Hindlimb muscle (tissue), 1 donor: ENCODE measurements at places on chromosomes 1 and 21. TPM values are rescaled to one million over a fixed set of nuclear protein-coding genes. Genes with fewer than 3 reads are reported as not detected.
A peak's percentile ranks its signal among the peaks of the same experiment; 100 is the strongest.

SYT14 gene
- polyA plus RNA-seq = 1.7 TPM

ELOVL1 gene
- polyA plus RNA-seq = 40.4 TPM

C8B gene
- not detected for polyA plus RNA-seq

DNA sequence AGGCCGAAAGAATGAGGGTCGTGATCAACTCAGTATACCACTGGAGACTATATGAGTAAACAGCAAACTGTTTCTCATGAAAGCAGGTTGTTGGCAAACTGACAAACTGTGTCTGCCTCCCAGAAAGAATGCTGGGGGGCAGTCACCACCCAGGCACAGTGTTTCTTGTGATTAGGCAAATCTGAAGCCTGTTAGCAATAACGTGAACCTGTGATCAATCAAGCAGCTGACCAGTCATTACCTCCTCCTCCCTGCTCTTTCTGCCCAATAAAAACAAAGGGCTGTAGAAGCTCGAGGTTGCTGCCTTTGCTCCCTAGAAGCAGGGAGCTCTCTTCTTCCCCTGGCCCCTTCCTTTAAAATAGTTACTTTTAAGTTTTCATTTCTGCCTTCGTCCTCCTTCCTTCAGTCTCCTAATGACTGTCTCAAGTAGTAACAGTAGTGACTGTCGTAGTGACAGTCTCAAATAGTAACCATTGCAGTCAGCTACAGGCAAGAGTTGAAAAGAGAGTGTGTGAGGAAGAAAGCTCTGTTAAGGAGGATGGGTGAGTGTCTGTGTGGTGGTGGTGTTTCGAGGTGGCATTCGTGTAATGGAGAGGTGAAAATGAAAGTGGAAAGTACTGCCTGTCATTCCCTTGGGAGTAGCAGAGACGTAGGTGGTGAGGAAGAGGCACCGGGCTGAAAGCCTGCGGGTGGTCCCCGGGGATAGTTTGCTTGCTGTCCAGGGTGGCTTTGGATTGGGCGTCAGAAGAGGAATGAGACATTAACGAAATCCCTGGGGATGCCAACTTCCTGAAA is 14.5 kb downstream of the HHAT start:
- DNase-seq = no peak

DNA sequence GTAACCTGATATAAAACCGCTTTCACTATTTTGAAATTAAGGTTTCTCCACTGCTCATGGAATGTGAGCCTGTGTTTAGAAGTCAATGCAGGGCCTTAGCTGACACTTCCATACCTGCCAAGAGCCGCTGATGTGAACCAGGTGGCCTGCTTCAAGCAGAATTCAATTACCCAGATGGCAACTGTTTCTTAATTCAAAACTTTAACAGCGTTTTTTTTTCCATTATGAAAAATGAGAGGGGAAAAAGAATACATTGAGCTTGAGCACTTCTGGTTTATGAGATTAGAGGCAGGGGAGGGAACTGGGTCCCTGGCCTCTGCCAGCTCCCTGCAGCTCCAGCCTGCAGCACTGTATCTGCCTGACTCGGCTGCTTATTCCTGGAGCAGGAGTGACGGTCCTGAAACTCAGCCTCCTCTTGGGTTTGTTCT is 7.7 kb upstream of the ATP1A1 start:
- peak; percentile 61 for DNase-seq

- no peak for DNase-seq
Observed at GRCh38 chr1:1072299-1072848, 1.7 kb downstream of the RNF223 start.
